SK-N-SH (cell line): ENCODE measurements at places on chromosomes 7 and 10.

GRCh38 chr7:78607099-78607498 is 808.5 kb downstream of the PHTF2 start:
- DNase-seq: no peak

DNA sequence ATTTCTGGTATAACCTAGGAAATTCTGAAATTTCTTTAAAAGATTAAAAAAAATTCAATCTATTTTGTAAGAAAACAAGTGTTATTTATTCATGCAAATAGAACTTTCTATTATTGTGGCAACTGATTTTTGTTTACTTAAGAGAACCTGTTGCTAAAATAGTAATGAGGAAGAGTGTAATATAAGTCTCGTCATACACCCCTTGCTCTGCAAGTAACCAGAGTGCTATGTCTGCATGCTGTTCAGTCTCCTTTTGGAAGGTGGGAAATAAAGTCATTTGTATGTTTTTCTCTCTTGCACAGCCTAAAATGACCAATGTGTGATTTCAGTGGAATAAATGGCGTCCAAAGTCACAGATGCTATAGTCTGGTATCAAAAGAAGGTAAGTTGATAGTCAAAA is 41.3 kb downstream of the PHTF2 start:
- no peak for DNase-seq

DNA sequence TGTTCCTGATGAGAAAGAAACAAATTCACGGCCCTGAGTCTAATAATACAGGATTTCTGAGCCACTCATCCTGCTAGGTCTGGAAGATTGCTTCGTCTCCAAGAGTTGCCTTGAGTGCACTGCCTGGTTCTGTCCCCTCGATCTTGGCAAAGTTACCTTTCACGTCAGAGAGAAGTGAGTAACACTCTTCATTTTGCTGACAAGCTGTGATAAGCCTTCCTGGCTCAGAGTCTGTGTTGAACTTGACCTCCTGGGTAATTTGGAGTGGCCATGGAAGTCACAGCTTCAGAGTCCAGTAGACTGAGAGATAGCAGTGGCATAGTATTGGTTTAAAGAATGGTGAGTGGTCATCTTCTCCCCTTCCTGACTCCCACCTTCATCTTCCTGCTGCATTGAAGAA is 64.7 kb upstream of the LRGUK start:
- DNase-seq: no peak

DNA sequence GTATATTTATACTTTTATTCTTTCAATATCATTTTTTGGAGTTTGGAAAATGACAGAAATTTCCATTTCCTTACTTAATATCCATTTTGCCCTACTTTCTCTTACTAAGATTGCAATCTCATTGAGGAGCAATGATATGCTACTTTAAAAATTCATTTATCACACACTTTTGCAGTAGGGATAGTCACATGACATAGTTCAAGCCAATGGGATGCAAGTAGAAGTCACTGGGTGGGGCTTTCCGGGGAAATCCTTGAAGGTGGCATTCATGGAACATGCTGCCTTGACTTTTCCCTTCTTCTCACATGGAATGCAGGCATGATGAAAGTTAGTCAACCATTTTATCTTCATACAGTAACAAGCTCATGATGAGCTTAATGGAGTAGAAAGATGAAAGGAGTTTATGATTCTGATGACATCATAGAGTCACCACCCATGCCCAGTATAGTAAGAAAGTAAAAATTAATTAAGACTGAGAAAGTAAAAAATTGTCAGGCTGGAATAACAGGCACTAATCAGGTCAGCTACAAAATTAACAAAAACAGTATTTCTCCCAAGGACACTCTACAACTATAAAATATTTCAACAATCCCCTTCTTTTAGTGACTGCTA is 33.4 kb downstream of the IQUB start:
- DNase-seq: no peak

GRCh38 chr7:142111499-142111898 is at the start of gene MGAM2:
Gene MGAM2 (plus strand): TSS chr7:142111718. CDS start chr7:142116874, 5,156 bp downstream.
- no peak for DNase-seq

GRCh38 chr10:2861632-2862210 is 205.6 kb upstream of the PFKP start:
- no peak for DNase-seq

- no peak for DNase-seq
Observed at GRCh38 chr7:148461392-148462179, 129.0 kb upstream of the C7orf33 start.

- no peak for DNase-seq
Observed at GRCh38 chr10:98673171-98673782, 226.5 kb upstream of the HPS1 start.
